NCI-H1048 (cell line): ENCODE measurements at places on chromosomes 1 and 21.

DNA sequence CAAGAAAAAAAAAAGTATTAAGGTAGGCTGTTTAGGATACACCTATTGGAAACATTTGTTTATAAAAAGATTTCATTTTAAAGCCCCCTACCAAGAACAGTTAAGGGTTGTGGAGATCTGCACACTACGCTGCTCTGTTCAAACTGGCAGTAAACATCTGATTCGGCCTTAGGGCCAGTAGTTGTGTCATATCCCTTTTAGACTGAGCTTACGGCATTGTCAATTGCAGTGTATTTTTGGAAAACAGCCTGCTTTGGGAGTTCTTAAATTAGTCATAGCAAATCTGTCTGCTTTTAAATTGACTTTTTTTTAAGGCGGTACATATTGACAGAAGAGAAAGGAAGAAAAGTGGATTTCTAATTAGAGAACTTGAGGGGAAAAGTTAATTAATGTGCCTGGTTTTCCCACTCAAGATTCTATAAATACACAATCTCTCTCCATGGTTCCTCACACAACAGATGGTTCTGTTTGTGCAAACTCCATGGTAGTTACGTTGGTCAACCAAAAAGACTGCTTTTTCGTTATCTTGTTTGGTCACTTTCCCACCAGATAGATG lies 1.7 kb upstream of the ELK4 start:
- DNase-seq = no peak

DNA sequence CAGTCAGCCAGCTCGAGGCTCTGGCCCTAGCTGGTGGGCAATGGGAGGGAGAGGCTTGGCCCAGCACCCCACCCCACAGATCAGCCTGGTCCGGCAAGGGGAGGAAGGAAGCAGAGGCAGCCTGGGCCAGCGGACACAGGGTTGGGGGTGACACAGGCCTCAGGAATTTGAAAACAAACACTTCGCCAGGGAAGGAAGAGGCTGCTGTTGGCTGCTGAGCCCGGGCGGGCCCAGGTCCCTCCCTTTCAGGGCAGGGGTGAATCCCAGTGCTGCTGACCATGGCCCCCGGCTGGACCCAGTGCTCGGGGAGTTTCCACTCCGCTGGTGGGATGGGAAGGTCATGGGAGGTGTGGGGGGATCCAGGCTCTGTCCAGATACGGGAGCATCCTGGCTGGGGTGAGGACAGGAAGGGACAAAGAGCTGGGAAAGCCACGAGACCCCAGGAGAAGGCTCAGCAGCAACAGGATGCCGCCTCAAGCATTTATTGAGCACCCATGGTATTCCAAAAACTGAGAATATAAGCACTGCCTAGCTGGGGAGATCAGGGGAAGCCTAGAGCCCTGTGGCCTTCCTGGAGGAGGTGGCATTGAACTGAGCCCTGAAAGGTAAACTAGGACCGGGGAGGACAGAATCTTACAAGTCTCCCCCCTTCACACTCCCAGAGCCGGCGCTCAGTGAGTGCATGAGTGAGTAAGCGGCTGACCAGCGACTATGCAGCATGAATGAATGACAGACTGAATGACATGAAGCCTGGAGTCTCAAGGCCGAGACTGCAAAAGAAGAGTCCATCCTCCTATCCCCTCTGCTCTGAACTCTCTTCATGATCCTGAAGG lies 26.2 kb upstream of the EPHA2 start:
- no peak for DNase-seq

DNA sequence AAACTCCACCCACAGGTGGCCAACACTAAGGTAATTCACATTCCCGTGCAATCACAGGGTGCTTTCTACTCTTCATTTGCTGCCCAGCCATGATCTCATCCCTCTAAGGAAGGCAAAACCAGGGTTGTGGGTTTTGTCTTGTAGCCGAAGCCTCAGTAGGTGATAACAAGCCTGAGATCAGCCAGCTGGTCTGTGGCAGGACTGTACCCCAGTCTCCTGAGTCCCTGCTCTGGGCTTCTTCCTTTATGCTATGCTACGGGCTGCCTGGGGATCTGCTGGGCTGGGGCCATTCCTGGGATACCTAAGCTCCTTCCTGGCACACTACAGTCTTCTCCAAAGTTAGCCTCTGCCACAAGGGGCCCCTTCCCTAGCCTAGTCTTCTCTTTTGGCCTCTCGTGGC lies 9.8 kb downstream of the PPFIA4 start:
- DNase-seq = no peak

DNA sequence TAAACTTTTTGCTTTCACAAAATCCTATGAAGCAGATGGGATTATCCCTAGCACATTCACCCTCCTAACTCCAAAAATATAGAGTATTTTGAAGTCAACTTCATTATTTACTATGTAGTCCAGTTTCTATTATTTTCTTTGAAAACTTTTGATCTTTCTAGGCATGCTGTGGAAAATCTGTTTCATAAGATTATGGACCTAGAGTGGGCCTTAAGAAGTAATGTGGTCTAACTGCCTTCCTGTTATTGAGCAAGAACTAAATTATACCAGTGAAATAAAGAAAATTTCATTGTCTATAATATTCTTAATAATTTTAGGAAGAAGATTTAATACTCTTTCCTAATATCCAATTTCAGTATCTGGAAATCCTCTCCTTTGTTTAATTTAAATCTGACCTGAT lies 58.1 kb downstream of the PRKACB start:
- DNase-seq = no peak

- no peak for DNase-seq
Measured at GRCh38 chr1:28885472-28885877, 28.9 kb upstream of the EPB41 start.

GRCh38 chr1:54813485-54814125 lies 12.5 kb upstream of the TTC22 start:
- no peak for DNase-seq

DNA sequence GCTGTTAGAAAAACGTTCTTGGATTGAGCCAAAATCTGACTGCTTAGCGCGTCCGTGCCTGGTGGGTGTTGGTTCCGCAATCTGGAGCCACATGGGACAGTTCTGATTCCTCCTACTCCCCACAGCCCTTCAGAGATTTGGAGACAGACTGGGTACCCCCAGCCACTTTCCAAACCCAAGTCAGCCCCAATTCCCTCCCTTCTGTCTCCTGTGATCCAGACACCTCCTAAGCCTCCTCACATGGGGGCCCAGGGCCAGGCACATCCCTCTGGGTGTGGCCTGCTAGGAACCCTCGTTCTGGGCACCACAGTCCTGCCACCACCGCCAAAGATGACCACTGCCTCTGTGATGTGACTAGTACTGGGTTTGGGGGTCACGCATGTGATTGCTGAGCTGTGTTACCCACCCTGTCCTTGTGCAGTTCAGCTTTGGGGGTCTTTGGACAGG lies 4.8 kb downstream of the PLA2G5 start:
- no peak for DNase-seq

DNA sequence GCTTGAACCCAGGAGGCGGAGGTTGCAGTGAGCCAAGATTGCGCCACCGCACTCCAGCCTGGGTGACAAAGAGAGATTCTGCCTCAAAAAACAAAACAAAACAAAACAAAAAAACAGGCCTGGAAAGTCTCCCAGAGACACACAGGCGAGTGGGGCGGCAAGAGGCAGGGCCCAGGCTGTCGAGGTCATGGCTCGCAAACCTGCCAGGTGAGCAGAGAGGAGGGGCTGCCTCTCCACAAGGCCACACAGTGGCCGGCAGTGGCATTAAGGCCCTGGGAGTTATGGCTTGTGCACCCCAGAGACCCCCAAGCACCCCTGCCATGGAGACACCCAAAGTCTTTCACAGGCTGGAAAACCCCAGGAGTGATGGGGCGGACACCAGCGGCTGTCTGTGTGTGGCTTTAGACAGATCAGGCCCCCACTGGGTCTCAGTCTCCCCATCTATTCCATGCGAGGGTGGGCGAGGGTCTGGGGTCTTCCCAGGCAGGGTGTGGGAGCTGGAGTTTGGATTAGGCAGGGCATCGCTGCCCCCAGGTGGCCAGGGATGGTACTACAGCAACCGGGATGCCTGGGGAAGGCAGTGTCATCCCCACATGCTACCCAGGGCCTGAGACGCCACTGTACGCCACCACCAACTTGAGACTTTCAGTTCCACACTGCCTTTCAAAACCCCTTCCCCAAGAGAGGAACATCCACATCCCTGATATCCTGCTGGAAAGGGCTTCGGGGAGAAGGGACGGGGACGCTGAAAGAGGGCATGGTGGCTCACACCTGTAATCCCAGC lies 7.3 kb upstream of the CTRC start:
- no peak for DNase-seq

DNA sequence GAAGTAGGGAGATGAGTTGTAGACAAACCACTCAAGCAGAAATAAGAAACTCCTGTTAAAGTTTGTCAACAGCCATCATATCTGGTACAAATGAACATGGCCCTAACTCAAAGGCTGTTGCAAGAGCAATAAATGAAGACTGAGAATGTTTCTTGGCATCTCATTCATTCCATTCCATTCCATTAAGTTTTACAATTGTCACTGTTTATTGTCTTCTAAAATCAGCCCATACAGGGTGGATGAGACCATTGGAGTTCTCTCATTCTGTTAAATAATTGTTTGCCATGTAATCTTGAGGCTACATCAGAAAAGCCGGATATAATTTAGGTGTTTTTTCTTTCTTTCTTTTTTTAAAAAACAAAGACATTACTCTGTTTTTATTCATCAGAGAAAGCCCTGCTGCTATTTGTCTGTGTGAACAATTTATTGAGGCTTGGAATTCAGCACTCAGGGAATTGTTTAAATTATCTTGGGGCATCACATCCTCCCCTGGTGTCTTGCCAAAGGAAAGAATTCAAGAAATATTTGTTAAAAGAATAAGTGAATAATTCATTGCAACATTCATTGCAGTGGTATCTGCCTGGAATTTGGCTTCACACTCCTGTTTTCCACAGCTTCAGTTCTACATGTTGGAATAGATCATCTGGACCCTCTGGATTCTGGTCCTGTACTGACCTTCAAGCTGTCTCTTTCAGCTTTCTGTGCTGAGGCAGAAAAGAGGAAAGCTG lies 604.5 kb downstream of the PLPP3 start:
- no peak for DNase-seq

GRCh38 chr1:107467286-107467685 lies 326.4 kb downstream of the NTNG1 start:
- no peak for DNase-seq

DNA sequence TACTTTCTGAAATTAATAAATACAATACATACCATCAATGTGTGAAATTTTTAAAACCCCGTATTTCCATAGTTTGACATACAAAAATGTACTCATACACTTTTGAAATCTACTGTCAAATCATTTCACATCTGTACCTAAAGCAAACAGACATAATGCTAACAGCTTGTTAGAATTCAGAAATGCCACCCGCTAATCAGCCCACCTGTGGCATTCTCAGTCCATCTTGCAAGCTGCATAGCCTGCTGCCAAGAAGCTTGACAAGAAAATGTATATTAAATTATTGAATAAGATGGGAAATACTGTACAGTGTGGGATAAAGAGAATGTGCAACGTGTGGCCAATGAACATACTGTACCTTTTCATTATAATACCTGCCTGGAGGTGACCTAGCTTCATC lies 55.1 kb downstream of the ZBTB18 start:
- DNase-seq = no peak

DNA sequence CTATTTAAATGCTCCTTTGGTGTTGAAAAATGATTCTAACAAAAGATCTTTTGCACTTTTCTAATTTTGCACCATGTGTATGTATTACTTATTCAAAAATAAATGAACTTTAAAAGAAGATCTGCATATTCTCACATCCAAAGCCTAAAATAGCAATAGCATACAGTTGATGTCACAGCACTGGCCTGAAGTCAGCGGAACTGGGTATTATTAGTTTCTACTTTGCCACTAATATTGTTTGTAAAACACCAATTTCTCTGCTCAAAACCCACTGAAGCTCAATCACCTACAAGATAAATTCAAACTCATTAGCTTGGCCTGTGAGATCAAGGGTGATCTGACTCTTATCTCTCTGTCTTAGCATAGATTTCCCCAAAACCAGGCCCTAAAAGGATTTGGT lies 34.5 kb upstream of the BCAR3 start:
- no peak for DNase-seq

DNA sequence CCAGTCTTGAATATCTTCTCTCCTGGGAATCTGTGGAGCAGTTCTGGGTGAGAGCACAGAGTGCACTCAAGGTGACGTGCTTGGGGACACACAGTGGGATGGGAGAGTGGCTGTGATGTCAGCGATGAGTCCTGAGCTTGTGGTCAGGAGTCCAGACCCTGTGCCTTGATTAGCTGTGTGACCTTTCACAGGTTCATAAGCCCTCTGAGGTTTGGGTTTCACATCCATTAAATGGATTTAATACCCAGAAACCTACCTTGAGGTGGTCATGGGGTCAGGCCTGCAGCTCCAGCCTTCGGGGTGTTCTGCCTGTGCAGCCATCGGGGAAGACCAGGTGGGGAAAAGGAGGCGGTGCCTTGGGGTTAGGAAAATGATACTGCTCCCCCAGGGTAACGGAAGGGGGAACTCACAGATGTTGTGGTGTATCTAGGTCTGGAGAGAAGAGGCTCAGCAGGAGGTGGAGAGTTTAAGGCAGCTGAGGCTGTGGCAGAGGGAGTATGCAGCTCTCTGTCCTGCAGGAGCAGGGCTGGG lies 38.5 kb upstream of the ETV3 start:
- no peak for DNase-seq
